ENCODE measurements at places on chromosomes 16 and 17.

DNA sequence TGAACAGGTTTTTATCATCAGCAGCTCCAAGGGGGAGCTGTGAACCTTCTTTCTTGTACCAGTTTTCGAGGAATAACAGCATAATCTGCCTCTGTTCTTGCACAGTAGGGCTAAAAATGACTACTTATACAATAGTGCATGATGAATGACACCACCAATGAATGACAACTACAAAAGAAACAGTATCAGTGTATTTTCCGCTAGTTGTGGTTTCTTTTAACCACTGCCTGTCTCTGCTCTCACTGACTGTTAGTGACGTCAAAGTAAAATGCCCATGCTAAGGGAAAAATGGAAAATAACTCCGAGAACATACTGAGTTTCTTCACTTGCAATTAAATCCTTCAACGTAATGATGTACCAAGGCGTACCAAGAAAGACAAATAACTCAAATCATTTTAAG is 294.9 kb downstream of the MAP2K6 start:
- no peak for DNase-seq

- no peak for DNase-seq
Observed at GRCh38 chr17:39462631-39463375, 1.5 kb downstream of the CDK12 start.

DNA sequence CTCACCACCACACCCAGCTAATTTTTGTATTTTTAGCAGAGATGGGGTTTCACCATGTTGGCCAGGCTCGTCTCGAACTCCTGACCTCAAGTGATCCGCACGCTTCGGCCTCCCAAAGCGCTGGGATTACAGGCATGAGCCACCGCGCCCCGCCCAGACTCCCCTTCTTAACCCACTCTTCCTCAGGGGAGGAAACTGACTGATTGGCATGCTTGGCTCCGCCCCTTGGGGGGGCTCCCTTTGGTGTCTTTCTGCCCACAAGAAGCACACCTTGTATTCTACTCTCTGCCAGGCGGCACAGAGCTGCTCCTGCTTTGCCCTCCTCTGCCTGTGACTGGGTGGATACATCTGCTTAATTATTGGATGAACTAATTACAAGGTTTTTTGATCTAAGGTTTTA is 4.7 kb upstream of the ASGR2 start:
- no peak for DNase-seq

DNA sequence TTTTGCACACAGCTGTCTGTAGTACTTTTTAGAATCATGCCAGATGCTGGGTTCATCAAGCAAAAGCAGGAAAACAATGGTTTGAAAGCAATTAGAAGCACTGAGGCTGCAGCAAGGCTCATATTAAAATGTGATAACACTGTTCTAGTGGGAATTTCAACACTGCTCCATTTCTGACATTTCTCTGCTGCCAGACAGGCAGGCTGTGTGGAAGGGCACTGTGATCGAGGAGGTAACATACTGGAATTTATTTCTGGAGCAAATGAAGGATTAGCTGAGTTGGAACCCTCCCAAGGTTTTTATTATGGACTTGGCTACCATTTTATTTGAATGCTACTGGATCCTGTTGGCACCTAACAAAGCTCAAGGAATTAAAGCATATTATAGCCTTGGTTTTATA is 66.9 kb downstream of the SKAP1 start:
- DNase-seq, result no peak

GRCh38 chr17:82029990-82030469 is 1.4 kb upstream of the RAC3 start:
- no peak for DNase-seq

DNA sequence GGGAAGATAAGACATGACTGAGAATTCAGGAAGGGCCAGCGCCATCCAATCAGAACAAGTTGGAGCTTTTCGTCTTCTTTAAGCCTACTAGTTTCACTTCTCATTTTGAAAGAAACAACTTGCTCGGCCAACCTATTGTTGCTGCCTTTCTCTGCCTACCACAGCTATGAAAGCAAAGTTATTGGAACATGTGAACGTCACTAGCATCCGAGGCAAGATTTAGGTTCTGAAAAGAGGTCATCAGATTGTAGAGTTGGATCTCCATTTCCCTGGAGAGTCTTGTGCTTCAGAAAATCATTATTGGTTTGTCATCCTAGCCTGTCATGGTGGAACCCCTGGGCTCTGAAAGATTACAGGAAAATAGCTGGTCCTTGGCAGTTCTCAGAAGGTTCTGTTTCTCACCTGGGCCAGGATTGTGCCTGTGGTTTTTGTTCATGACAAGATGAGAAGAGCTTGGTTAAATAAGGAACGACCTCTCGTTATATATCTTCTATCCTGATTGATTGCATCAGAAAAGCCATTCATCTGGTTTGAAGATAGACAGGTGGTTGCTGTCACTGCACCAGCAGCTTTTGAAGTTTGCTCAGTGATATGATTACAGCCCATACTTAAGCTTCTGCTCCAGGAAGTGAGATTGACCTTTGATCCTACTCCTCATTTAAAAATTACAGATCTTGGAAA is 25.3 kb downstream of the CDH13 start:
- no peak for DNase-seq

DNA sequence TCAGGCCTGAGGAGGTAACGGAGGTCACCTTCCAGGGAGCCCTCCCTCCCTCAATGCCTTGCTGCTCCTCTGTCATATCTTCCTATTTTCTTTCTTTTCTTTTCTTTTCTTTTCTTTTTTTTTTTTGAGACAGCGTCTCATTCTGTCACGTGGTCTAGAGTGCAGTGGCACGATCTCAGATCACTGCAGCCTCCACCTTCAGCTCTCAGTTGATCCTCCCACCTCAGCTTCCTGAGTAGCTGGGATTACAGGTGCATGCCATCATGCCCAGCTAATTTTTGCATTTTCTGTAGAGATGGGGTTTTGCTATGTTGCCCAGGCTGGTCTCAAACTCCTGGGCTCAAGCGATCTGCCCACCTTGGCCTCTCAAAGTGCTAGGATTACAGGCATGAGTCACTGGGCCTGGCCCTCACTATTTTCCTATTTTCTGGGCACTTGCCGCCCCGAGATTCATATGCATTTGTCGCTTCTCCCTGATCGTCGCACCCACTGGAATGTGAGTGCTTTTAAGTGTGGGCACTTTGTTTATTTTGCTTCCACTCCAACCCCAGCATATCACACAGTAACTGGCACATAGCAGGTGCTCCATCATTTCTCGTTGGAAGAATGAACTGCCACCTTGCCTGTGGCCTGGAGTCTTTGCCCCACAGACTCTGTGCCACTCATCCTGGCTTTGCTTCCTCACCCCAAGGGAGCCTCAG is 31.7 kb downstream of the CPNE2 start:
- DNase-seq, result no peak

GRCh38 chr17:79412110-79412509 is 198.7 kb downstream of the RBFOX3 start:
- DNase-seq, result no peak

DNA sequence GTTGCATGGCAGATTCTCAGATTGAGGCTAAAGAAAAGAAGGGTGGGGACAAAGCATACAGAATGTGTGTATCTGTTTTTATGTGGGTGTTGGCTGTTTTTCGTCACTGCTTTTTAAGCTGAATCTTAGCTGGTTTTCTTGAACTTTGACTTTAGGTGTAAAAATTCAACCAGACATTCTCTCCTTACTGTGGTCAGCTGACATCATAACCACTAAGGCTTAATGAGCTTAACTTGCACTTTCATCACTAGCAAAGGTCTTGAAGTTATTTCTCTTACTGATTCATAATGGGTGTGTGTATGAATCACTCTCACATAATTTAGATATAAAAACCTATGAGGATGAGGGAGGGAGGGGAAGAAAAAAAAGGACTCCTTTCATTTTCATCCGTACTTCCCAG is 4.0 kb upstream of the CDC6 start:
- DNase-seq, result peak; percentile 57

- DNase-seq, result no peak
Observed at GRCh38 chr17:3534881-3535252, 22.7 kb downstream of the TRPV3 start.

GRCh38 chr16:8721336-8722024 is 47.1 kb downstream of the ABAT start:
- no peak for DNase-seq

- no peak for DNase-seq
Observed at GRCh38 chr16:52597772-52598483, 51.0 kb upstream of the TOX3 start.

DNA sequence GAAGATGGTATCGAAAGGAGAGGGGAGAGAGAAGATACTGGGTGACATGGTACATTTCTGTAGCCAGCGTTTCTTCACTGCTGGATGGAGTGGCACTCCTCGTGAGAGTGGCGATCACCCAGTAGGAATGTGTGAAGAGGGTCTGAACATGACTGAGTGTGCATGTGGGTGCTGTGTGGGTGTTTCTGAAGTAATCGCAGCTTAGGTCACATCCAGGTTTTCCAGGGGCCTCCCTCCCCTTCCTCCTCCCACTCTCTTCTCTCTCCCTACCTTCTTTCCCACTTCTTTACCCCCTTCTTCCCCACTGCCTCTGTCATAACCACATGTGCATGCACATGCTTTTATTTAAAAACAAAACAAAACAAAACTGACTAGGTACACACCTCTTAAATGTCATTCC is 1.8 kb downstream of the CLEC3A start:
- DNase-seq, result no peak

DNA sequence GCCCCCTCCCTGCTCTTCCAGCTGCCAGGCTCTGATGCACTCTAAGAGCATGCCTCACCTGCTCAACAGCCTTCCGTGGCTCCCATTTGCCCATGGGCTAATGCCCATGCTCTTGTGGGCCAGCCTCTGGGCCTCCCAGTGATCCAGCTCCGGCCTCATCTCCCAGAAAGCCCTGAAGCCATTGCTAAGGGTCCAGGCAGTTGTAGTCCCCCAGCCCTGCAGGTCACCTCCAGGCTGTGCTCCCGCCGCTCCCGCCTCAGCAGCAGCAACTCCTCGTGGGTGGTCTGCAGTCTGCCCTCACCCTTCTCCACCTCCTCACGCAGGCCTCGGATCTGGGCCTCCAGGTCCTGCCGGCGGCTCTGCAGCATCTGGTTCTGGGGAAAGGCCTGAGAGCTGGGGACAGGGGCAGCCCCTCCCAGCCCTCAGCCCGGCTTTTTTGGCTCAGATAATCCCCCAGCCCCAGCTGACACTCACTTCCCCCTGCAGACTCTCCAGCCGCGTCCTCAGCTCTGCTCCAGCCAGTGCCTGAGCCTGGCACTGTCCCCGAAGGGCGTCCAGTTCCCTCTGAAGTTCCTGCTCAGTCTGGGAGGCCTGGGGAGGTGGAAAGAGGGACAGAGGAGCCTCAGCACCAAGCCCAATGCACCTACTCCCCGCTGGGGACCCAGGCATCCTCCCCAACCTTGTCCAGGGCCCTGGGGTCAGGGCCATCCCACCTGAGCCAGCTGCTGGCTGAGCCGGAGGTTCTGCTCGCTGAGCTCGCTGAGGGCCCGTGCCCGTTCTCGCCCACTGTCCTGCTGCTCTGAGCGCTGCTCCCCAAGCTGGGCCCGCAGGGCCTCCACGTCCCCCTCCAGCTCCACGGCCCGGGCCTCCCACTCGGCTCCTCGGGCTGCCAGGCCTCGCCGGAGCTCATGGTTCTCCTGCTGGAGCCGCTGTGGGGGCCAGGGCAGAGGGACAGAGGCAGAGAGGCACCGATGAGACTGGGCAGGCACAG is 6.2 kb downstream of the BICDL2 start:
- DNase-seq, result no peak

DNA sequence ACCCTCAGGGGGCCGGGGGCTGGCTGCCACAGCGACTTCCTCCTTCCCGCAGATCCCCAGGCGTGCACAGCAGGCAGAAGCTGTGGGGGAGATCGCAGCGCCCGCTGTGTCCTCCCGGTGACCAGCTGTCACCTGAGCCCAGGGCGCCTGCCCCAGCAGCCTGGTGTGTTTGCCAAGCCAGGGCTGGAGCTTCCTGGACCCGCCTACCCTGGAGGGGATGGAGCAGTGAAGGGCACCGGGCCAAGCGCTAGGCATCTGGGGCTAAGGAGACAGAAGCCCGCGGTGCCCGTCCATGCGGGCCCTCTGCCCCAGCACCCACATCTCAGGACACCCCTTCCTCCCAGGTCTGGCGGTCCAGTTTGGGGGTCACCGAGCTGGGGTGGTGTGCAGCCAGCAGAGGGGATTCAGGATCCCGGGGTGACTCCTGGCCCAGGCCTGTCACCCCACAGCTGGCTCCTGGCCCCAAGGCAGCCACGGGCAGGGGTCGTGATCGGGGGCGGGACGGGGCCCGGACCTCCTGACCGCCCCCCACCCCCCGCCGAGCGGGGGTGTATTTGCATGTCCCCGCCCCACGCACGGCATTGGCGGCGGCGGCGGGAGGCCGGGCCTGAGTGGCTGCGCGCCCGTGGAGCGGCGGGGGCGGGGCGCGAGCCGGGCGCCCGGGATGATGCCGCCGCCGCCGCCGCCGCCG is at the start of gene RAB26:
TSS of gene RAB26 (plus strand) at position 645 of the 691 bp plus-strand sequence. CDS start 159 bp downstream, outside the sequence.
- no peak for DNase-seq

GRCh38 chr17:15913826-15914225 is 31.1 kb upstream of the ADORA2B start:
- no peak for DNase-seq

DNA sequence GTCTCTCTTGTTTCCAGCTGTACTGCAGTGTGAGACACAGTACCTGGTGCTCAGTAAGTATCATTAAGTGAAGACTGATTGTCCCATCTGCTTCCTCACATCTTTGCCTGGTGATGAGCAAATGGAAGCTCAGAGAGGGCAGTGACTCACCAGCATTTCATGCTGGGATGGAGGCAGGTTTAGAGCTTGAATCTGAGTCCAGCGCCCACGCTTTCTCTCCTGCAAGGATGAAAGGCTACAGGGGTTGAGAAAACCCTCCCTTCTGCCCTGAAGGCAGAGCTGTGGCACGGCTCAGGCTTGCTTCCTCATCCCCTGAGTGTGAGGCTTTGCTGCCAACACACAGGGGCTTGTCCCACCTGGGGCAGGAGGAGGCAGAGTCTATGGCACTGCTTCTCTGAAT is 1.5 kb upstream of the RNF112 start:
- no peak for DNase-seq

DNA sequence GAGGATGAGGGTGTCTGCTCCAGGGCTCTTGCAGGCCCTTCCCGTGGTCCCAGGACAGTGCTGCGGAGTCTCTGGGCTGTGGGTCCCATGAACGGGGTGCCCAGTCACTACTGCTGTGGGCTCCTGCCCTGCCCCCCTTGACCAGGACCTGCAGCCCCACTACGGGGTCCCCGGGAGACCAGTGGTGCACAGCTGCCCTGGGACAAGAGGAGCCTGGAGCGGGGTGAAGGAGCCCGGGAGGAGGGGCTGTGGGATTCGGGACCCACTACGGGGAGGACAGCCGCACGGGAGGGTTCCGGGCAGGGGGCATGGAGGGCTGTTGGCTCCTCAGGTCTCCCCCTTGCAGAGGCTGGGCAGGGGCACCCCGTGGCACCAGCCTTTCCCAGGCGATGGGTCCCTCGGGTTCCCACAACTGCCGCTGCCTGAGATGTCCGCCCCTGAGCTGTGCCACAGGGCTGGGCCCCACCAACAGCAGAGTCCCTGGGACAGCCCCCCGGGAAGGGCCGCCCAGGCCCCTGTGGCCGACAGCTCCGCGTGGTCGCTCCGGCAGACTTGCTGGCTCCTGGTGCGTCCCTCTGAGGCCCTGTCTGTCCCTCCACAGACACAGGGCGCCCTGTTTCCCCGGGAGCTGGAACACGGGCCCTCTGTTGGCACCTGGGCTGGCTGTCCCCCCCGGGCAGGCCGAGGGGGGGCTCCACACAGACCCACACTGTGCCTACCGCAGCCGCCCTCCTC is 52.1 kb upstream of the GNG13 start:
- DNase-seq, result no peak

- no peak for DNase-seq
Observed at GRCh38 chr16:48194828-48195556, 39.2 kb upstream of the ABCC12 start.

All from HS-27A (cell line).